Inflammatory macrophage treated with lipopolysaccharide for 1 hour (primary cell): ENCODE measurements at places on chromosomes 2 and 18.

GRCh38 chr2:211367711-211368110 is 811.3 kb downstream of the CPS1 start:
- DNase-seq: no peak

DNA sequence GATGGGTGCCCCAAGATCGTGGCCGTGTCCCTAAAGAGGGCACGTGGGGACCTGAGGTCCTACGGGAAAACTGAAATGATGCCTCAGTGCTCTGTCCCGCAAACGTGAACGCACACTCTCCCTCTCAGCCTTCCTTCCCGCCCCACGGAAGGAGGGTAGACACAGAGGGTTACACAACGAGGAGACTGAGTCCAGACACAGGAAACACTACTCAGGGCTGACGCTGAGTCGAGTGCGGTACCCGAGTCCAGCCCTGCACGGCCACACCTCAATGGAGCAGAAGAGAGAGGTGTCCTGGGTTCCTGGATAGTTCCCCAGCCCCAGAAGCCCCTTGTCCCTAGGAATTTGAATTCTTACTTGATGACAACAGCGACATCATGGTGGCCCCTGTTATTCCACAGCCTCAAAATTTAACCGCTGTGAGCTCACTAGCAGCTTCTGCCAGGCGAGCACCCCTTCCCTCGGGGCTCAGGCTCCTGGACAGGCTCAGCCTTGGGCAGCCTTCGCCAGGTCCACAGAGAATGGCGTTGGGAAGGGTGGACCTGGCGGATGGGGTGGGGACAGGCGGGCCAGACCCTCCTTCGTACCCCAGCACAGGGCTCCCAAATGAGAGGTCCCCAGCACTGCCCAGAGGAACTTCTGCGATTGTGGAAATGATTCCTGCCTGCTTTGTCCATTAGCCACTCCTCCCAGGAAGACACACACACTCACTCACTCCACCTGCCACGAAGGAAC is 980 bp upstream of the RNPEPL1 start:
- no peak for DNase-seq

DNA sequence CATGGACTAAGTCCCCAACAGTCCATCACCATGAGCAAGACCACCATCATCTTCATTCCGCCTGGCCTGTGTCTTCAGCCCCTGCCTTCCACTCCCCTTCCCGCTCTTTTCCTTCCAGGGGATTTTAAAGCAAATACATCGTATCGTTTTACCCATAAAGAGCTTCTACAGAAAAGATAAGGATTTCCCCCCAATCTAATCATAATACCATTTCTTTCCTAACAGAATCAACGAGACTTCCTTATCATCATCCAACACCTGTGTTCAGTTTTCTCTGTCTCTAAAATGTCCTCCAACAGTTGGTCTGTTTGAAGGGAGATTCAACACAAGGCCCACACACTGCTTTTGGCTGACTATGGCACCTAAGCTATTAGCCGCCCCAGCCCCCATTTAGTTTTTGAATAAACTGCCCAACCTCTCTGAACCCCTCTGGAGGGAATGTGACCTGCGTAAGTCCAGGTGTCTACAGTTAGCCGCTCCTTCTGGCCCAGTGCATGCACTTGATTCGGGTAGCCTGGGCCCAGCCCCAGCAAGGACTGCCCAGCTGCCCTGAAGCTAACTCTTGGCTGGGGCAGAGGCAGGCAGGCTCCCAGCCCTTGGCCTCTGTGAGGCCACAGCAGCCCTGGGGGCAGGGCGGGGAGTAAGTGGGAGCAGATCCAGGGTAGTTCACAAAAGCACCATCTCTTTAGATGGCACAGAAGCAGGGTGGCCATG is 25.3 kb upstream of the SEMA4C start:
- no peak for DNase-seq

- peak; percentile 56 for DNase-seq
Observed at GRCh38 chr2:37622450-37623100, 48.9 kb downstream of the CDC42EP3 start.

- no peak for DNase-seq
Observed at GRCh38 chr18:36394486-36394885, 97.0 kb downstream of the FHOD3 start.

DNA sequence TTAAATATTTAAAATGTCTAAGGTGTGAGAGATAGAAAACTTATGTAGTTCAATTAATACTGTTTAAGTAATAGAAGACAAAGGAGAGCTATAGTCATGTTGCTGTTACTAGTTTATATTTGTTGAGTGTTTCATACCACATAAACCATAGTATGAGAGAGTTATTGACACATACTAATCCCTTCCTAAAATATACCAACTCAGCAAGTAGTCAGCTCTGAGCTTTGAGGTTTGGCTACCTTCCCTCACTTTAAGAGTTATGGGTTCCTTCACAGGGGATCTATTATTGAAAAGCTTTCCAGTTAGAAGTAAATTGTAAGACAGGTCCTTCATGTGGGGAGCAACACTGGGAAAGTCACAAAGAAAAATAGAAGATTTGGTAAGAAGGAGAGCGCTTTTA is 701.6 kb upstream of the ZEB2 start:
- DNase-seq: no peak

DNA sequence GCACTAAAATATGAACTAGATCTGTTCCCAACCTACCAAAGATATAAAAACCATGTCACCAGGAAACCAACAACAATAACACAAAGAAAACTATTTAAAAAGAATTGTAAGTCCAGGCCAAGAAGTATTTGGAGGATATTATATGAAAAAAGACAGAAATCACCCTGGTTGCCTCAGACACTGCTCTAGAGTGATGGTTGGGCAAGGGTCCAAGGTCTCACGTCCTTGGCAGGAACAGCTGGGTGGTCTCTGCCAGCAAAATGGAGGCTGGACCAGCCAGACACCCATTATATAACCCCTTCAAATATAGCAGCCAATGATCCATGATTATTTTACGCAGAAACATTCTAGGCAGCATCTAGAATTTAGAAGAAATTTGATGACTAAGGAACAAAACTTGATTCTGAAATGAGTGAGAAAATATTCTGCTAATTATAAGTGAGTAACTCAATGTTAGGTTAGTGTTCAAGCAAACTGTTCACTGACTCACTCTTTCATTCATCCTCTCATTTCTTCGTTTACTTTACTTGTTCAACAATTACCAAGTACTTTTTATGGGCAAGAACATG is 35.4 kb downstream of the MRPL35 start:
- DNase-seq: no peak

- DNase-seq: no peak
Observed at GRCh38 chr2:230441227-230441897, 25.4 kb downstream of the SP100 start.

- peak; percentile 59 for DNase-seq
Observed at GRCh38 chr18:44725300-44726058, 44.8 kb downstream of the SETBP1 start.

GRCh38 chr18:76450452-76451395 is 44.3 kb downstream of the ZNF516 start:
- peak; percentile 67 for DNase-seq

DNA sequence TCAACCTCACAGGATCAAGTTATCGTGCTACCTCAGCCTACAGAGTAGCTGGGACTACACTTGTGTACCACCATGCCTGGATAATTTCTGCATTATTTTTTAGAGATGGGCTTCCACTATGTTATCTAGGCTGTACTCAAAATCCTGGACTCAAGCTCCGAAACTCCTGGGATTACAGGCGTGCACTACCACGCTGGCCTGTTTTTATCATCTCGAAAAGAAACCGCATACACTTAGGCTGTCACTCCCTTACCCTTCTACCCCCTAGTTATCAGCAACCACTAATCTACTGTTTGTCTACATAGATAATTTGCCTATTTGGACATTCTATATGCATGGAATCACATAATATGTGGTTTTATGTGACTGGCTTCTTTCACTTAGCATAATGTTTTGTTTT is 8.5 kb upstream of the PUM2 start:
- no peak for DNase-seq

- no peak for DNase-seq
Observed at GRCh38 chr2:42965910-42966309, 173.5 kb upstream of the HAAO start.

DNA sequence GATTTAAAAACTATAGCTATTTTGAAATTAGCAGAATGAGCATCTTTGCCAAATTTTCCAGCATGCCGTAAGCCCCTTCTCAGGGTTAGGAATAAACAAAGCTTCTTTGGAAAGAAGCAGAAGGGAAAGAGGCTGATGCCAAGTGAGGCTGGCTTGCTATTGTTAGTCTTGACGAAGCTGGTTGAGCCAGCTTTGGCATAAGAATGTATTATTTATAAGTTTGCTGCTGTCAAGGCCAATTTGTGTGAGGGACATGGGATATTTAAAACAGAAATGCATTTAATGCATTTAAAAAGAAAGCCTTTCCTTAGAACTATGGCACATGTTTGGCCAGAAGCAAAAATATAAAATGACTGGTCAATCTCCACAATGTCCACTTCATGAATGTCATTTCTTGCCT is 52.5 kb upstream of the TTN start:
- no peak for DNase-seq

GRCh38 chr18:23650968-23651927 is 11.5 kb downstream of the ANKRD29 start:
- DNase-seq: no peak

- DNase-seq: peak; percentile 24
Observed at GRCh38 chr2:11711751-11712150, 34.7 kb upstream of the LPIN1 start.

GRCh38 chr18:2797951-2798350 is 48.9 kb upstream of the EMILIN2 start:
- no peak for DNase-seq

GRCh38 chr2:44879269-44880124 is 62.0 kb upstream of the SIX3 start:
- no peak for DNase-seq
